Effector CD4-positive, alpha-beta T cell (primary cell): ENCODE measurements at places on chromosomes 6 and 20.

- no peak for DNase-seq
Measured at GRCh38 chr20:14523090-14523489, 185.7 kb upstream of the FLRT3 start.

DNA sequence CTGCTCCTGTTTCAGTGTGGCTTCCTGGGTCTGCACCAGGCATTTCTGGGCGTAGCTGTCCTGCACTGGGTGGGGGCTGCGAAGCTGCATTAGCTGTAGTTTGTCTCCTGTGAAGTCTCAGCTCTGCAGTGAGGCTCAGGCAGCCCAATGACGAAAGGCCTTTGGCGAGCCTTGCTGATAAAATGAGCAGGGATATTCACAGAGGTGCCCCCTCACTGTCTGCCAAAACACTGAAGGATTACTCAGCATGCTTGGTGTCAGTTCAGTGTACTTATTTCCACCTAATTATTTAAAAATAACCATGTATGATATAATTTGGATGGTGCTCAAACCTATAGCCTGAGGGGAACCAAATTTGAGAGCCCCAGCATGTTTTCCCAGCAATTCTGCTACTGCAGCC lies 73.5 kb downstream of the ECT2L start:
- no peak for DNase-seq

DNA sequence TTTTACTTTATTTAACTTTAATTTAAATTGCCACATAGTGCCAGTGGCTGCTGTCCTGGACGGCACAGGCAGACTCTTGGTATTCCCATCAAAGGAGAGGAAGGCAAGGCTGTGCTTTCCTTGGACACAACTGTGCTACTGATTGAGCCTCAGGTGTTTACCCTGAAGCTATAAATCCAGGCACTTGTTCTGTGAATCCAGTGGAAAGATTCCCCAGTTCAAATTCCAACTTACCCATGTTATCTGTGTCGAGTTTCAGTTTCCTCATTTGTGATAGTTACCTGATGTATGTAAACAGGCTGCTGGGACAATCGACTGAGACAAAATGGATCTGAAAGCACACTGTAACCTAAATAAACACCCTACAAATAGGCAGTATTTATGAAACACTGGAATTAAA lies 57.2 kb downstream of the PLAGL1 start:
- DNase-seq: no peak

DNA sequence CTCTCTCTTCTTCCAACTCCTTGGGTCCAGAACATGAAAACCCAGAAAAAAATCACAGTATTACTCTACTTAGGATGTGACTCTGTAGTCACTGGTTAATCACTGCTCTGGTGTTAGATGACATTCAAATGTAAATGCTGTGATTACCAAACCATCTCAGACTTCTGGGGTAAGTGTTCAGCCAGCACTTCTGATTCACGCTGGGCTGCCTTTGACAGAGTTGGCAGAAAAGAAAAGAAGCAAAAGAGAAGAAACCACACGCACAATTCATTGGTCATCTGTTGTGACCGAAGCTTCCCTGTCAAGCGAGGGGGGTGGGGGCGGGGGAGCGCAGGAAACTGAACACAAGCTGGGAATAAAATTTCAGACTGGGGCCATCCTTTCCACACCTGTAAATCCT lies 82.7 kb downstream of the PSMG4 start:
- no peak for DNase-seq

GRCh38 chr6:12289933-12290820 lies at the start of gene EDN1:
Gene EDN1 (plus strand): TSS chr6:12290361. CDS start chr6:12290630, 269 bp downstream.
- DNase-seq: peak; percentile 7

DNA sequence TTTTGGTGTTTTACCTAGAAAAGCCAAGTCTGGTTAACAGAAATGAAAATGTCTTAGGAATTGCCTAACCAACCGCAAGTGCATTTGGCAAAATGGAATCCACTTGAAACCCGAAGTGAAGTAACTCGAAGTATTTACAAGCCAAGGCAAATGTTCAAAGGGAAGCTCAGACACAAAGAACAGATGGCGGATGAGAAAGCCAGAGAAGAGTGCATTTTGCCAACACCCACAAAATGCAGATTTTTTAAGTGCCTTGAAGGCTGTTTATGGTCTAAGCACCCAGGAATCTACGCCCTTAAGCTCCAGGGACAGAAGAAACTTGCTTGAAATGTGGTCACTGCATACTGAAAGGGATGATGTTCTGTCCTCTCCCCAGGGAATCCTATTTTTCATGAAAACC lies 70.0 kb upstream of the TBXT start:
- no peak for DNase-seq

DNA sequence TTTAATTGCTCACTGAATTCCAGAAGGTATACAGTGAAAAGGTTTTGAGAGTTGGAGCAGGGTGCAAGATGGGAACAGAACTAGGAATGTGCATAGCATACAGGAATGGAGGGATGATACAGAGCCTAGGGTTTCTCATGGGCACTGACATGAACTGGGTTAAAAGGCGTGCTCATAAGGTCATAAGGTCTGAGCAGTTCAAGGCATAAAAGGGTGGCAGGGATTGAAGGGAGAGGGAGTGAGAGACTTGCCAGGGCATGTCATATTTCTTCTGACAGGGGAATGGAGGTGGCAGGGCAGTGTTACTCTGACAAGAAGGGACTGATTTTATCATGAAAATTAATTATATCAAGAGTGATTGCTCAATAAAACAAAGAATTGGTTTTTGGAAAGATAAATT lies 4.7 kb downstream of the MLIP start:
- DNase-seq: no peak

DNA sequence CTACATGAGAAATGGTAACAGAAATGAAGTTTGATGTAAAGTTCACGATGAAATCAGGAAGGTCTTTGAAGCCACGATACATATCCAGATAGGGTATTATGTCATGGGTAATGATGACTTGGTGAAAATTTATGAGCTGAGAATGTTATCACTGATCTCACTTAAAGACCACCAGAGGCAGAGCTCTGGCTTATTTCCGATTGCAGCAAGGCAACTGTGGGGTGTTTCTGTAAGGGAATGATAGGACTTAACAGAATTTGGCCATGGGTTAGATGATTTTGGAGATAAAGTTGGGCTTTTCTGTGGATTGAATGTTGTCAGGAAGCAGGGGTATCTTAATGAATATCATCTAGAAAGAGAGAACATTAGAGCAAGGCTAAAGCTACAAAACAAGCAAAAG lies 508.4 kb downstream of the HDGFL1 start:
- no peak for DNase-seq

GRCh38 chr6:167485186-167485978 lies 160.5 kb downstream of the TTLL2 start:
- DNase-seq: no peak

DNA sequence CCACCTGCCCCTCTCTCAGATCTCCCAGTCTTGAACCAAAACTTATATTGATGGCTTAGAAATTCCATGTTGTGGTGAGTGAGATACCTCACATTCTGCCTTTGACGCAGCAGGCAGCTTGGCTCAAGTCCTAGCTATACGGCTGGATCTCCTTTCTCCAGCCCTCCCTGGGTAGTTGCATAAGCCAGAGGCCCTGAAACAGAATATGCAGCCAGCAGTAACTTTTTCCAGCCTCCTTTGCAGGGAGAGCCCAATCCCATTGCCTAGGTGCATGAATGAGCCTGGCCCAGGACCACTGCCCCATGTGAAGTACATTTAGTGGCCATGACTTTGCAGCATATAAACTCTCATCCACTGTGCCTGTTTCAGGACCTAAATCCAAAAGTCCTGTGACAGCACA lies 202.2 kb upstream of the CDYL start:
- DNase-seq: no peak

DNA sequence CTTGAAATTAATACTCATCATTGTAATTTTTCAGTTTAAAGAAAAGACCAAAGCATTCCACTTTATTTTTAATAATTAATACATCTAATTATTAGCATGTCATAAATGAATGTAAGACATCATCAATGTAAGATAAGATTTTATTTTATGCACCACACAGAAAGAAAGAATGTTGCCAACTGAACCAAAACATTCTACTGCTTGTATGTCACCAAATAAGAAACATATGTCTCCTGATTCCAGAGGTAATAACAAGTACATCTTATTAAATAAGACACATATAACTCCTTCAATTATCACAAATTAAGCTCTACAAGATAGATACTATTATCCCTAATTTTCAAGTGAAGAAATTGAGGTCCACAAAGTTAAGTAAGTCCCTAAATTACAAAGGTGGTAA lies 189.5 kb downstream of the GMDS start:
- no peak for DNase-seq

DNA sequence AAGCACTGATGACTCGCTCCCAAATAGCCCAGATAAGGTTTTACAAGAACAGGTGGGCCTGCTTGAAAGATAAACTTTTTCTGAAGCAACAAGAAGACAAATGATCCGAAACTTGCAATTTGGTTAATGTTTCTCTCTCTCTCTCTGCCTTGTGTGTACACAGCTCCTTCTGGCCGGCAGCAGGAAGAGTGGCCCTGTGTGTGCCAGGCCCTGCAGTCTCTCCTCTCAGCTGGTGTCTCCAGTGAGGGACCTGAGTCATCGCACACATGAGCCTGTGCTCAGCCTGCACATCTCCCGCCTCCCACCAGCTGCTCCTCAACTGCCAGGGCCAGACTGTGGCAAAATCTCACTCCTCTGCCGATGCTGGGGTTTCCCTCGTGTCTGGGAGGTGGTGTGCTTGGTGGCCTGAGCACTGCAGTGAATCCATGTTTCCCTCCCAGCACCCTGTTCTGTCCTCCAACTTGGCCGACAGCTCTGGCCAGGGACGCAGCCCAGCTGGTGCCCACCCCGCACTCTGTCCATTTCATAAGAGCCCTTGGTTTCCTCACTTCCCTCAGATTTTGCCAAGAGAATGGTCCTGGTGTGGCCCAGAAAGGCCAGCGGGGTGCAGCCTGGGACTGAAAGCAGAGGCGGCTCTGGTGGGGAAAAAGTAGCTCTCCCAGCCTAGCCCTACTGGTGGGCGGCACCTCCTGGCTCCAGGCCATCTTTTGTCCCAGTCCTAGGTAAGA lies 49.4 kb downstream of the ERMARD start:
- no peak for DNase-seq

GRCh38 chr20:11101243-11101642 lies 427.4 kb upstream of the JAG1 start:
- DNase-seq: no peak

GRCh38 chr6:48378884-48379407 lies 267.9 kb upstream of the PTCHD4 start:
- DNase-seq: no peak

GRCh38 chr6:148653138-148653776 lies 93.6 kb upstream of the UST start:
- no peak for DNase-seq

DNA sequence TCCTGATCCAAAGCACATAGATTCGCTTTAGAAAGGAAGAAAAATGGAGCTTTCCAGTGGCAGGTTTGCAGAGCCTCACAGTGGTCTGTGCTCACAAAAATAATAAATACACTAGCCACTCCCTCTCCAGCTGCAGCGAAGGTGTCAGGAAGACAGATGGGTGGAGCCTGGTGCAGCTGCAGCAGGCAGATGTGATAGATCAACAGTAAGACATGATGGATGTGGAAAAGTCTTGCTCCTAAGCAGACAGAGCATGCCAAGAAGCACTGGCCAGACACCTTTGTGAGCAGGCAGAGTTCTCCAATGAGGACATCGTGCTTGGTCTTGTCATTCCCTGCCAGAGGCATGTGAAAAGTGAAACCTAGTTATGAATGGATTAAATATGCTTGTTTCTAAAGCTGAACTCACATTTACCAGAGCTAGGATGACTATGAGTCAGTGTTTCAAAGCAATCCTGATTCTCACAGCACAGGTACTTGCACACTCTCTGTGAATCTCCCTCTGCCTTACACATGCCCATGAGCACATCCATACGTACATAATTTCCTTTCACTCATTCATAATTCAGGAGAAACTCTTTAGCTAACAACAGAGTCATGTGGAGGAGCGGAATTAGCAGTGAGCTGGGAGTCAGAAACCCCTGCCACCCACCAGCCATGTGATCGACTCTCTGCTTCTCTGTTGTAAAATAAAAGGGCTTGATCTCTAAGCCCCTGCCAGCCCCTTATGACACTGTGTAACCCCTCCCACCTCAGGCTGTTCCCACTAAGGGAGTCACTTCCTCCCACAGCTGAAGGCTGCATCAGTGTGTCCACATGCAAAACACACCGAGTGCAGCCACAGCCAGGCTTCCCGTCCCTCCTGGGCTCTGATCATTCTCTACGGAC lies 111.2 kb downstream of the SCML4 start:
- no peak for DNase-seq

GRCh38 chr6:72826037-72826436 lies 204.2 kb downstream of the KCNQ5 start:
- DNase-seq: no peak

DNA sequence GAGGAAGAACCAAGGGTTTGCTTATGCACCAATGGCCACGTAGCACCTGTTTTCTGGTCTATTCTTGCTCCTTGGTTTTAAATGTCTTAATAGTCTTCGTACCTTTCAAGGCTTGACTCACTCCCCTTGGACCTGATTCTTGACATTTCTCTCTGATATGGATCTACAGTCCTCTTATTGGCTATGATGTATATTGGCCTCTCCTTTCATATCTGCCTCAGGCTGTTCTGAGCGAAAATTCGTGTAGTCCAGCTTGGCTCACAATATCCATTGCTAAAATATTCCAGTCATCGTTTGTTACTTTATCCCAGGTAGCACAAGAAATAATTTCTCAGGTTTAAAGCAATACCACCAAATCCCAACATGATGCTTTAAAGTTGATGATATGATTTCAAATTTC lies 59.6 kb downstream of the MYB start:
- DNase-seq: no peak

DNA sequence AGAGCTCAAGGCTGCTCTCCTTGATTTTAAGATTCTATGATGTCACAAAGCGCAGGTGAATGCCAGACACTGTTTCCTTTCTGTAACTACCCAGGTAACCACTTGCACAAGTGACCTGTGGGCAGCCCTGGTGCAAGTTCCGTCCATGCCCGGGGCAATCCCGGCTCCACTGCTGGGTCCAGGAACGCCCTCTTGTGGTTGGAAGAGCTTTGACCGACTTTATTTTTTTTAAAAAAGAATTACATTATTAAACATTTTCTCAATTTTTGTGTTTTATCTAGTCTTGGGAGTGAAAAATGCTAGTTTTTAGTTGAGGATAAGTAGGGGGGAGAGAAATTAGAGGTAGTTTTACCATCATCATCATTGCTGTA lies 695.2 kb downstream of the QKI start:
- no peak for DNase-seq

- no peak for DNase-seq
Measured at GRCh38 chr20:46118481-46119020, 437 bp downstream of the CD40 start.

GRCh38 chr6:85593438-85594196 lies at the start of gene SNX14:
Gene SNX14 (minus strand): TSS chr6:85593858. CDS start chr6:85593718, 140 bp downstream.
- peak; percentile 64 for DNase-seq

GRCh38 chr6:158457616-158458278 lies 102.1 kb upstream of the TMEM181 start:
- DNase-seq: no peak

DNA sequence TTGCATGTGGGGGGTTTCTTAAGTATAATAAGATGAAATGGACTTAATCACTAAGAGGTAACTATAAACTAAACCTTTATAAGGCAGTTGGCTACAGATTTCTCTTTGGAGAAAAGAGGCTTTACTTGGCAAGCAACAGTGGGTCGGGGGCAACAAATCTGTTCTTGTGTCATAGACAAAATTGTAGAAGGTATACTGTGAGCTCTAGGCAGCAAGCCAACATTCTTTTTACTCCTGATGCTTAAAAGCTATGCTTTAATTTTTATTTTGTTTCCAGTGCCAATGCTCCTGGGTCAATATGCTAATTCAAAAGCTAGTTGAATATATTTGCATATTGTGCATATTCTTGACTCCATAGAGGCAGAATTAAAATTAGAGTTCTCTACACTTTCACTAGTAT lies 495.4 kb downstream of the BTBD3 start:
- no peak for DNase-seq

- no peak for DNase-seq
Measured at GRCh38 chr6:110618591-110619267, 142.3 kb upstream of the SLC22A16 start.
